ENCODE measurements at places on chromosomes 7 and 10. TPM values are rescaled to one million over a fixed set of nuclear protein-coding genes. Genes with fewer than 3 reads are reported as not detected.

The ZNF804B gene
- not detected for polyA plus RNA-seq

The NUTM2E gene
- 0.22 TPM for polyA plus RNA-seq

The SDK1 gene
- polyA plus RNA-seq = 0.01 TPM

The SFMBT2 gene
- 0.06 TPM for polyA plus RNA-seq

The PGAM2 gene
- polyA plus RNA-seq = 0.16 TPM

The NEUROD6 gene
- not detected for polyA plus RNA-seq

The CH25H gene
- 0.86 TPM for polyA plus RNA-seq

The WDR86 gene
- 0.04 TPM for polyA plus RNA-seq

The PNLIPRP2 gene
- not detected for polyA plus RNA-seq

The ANKRD7 gene
- polyA plus RNA-seq = not detected

The A1CF gene
- polyA plus RNA-seq = not detected

The TCERG1L gene
- polyA plus RNA-seq = not detected

The NUPR2 gene
- polyA plus RNA-seq = not detected

The LBX1 gene
- polyA plus RNA-seq = not detected

The AKR1C1 gene
- polyA plus RNA-seq = 4.2 TPM

The DKK1 gene
- 575 TPM for polyA plus RNA-seq

The DPP6 gene
- polyA plus RNA-seq = not detected

The KCNMA1 gene
- polyA plus RNA-seq = 21.4 TPM

The MAGI2 gene
- 1.2 TPM for polyA plus RNA-seq

The SPDYE6 gene
- not detected for polyA plus RNA-seq

The POLR3A gene
- polyA plus RNA-seq = 12.7 TPM

The ACTL6B gene
- polyA plus RNA-seq = not detected

The OR2A12 gene
- not detected for polyA plus RNA-seq

All from BJ (cell line).